Skin of body (tissue), 3 donors: ENCODE measurements at places on chromosomes 13 and 19. TPM values are rescaled to one million over a fixed set of nuclear protein-coding genes. Genes with fewer than 3 reads are reported as not detected.

DNA sequence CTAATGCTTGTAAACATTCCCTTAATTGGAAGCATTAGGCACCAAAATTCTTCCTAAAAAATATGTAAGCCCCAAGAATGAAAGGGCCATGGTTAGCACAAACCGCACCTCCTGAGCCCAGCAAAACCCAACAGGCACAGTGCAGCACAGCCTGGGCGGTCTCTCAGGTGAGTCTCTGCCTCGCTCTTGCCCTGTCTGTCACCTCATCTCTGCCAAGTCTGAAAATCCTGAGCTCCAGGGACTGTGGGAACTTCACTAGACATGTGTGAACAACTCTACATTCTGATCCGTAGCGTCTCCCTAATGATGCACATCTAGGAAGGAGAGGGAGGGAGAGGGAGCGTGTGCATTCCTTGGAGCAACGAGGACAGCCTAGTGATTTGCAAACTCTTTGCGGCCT, 88.8 kb upstream of the GJB6 start:
- DNase-seq: no peak

DACT3 gene
- total RNA-seq: 6.7 TPM

DNA sequence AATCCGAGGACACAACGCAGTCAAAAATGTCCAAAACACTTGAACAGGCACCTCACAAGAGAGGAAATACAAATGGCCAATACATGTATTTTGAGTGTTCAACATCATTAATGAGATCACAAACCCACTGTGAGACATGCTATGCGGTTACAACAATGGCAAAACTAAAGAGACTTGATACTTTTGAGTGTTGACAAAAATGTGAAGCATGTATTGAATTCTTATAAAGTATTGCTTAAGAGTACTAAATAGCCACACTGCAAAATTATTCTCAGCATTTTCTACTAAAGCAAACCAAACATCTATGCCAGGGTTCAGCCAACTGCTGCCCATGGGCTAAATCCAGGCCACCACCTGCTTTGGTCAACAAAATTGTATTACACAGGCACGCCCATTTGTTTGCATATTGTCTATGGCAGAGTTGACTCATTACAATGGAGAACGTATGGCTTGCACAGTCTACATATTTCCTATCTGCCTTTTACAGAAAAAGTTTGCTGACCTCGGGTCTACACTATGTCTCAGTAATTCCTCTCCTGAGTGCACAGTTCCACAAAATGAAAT, 135.3 kb downstream of the B3GLCT start:
- DNase-seq: no peak

IFNL4 gene
- not detected for total RNA-seq

GRCh38 chr13:105069106-105069505, 1466.4 kb downstream of the EFNB2 start:
- no peak for DNase-seq

GRCh38 chr13:33799950-33800592, 17.9 kb upstream of the RFC3 start:
- DNase-seq: peak; percentile 62

DNA sequence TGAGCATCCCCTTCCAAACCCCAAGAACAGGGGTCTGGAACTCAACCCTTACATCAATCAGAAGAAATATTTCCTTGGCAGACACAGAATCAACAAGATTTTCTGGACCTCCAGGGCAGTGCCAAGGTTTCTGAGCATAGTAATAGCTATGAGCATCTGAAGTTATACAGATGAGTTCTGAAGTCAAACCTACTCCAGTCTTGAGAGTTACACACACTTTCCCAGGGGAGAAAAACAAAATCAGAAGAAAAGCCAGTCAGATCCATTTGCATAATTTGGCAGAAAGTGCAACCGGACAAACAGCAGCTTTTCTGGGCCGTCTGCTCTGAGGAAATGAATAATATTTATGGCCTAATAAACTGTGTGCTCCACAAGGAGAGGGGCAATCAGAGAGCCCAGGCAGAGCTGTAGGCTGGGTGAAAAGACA, 93.1 kb downstream of the KL start:
- peak; percentile 15 for DNase-seq

GRCh38 chr13:32178763-32179162, 136.4 kb downstream of the ZAR1L start:
- DNase-seq: no peak

DNA sequence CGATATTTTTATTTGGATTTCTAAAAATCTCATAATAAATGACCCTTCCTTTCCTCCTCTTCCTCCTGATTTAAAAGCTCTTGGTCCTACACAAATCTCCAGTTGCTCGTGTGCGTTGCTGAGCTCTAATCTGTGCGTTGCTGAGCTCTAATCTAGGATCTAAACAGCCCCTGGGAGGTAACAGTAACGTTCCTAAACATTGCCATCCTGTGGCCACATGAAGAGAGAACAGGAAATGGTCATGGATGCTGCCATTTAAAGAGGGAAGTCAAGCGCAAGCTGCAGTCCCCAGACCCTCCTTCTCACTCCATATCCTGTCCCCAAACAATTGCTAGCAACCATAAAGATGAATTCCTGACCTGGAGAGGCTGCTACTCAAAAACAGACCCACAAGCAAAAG, 170.8 kb downstream of the NUFIP1 start:
- DNase-seq: no peak

DNA sequence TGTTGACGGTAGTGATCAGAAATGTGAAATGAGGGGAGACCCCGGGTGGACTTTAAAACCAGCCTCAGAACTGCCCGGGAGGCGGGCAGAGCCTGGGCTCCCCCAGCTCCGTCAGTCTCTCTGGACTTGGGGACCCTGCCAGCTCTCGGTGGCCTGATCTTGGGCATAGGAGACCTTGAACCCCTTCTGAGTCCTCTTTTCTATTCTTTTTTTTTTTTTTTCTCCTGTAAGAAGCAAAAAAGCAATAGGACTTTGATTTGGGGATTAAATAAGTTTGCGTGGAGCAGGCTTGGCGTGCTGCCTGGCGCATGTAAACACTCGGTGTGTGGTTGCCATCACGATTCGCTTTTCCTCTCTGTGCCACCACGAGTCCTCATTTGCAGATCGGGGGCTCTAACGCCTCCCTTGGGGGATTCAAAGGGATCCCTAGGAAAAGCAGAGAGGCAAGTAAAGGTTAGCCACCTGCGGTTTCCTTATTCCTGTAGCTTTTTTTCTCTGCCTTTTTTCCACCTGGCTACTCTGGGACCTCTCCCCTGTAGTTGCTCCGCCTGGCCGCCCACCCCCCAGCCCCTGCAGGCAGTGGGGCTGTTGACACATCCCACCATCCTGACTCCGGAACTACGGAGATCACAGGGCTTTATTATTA, 1.3 kb downstream of the SAFB start:
- peak; percentile 30 for DNase-seq

DNA sequence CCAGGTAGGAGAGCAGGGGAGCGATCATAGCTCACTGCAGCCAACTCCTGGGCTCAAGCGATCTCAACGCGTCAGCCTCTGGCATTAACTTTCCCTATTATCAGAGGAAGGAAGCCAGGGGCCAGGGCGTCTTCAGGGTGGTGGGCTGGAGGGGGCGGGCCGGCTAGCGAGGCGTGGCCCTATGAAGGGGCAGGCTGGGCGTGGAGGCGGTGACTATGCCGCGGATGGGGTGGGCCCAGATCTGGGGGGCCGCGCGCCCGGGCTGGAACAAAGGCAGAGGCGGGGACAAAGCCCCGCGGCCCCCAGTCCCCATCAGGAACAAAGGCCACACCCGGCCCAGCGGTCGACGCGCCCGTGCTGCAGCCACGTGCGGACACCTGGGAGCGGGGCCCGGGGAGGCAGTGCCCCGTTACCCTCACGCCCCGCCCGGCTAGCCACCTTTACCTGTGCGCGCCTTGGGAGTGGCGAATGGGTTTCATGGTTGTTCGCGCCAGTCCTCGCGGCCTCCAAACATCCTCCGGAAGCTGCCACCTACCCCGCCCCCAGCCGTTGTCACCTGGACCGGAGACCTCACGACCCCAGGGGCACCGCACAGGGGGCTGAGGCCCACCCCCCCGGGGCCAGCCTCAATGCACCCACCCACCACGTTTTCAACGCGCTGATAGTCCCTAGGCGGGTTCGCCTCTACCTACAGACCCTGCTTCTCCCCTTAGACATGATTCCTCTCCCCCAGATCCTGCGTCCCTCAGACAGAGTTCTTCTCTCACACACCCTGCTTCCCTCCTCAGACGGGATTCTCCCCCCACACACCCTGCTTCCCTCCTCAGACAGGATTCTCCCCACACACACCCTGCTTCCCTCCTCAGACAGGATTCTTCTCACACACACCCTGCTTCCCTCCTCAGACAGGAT, 5.4 kb upstream of the TRIM28 start:
- peak; percentile 55 for DNase-seq

DNA sequence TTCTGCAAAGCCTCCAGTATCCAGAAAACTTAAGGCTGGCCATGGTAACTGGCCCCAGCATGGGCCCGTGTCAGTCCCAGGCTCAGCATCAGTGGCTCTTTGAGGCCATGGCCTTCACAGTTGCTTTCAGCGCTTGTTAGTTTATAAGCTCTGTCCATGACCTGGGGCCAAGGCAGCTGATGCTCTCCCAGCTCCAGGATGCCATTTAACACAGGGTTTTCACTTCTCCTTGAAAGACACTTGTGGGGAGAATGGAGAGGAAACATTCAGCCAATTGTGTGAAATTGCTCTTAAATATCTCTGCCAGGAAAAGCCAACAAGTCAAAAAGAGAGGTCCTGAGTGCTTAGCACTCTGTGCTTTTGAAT, 321.3 kb downstream of the FOXO1 start:
- no peak for DNase-seq

- DNase-seq: no peak
Measured at GRCh38 chr13:93116809-93117208, 109.8 kb upstream of the GPC6 start.

KLHL26 gene
- total RNA-seq: 2.1 TPM

DNA sequence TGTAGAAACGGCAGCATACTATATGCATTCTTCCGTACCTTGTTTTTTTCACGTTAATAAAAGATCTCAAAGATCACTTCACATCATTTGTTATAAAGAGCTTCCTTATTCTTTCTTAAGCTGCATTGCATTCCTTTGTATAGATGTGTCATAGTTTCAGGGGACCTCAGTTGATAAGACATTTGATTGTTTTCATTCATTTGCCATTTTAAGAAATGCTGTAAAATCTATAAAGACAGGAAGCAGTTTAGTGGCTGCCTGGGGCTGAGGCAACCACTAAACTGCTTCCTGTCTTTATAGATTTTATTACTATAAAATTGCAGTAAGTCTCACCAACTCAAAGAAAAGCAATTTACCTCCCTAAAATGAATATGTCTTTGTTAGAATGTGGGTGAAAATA, 59.4 kb downstream of the ZDHHC20 start:
- DNase-seq: no peak

DNA sequence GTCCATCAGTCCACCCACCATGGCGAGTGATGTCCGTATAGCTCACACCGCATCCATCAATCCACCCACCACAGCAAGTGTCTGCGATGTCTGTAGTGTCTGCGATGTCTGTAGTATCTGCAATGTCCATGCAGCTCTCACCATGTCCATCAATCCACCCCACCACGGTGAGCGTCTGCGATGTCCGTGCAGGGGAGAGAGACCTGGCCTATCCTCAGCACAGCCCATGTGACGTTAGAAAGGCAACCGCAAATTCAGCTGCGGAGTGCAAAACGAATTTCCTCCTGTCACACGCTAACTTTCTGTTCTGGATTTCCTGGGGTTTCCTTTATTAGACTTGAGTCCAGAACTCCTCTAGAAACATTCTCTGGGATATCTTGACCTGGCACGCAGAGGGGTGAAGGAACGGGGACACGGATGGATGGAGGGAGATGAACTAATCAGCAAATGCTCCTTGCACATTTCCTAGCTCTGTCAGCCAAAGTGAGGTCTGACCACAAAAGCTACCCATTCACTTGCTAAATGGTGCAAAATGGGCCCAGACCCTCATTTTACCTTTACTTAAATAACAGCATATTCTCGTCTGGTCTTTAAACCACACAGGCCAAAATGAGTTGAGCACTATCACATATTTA, 18.3 kb downstream of the RASA3 start:
- DNase-seq: no peak

- no peak for DNase-seq
Measured at GRCh38 chr13:22189176-22190048, 518.5 kb downstream of the FGF9 start.

DNA sequence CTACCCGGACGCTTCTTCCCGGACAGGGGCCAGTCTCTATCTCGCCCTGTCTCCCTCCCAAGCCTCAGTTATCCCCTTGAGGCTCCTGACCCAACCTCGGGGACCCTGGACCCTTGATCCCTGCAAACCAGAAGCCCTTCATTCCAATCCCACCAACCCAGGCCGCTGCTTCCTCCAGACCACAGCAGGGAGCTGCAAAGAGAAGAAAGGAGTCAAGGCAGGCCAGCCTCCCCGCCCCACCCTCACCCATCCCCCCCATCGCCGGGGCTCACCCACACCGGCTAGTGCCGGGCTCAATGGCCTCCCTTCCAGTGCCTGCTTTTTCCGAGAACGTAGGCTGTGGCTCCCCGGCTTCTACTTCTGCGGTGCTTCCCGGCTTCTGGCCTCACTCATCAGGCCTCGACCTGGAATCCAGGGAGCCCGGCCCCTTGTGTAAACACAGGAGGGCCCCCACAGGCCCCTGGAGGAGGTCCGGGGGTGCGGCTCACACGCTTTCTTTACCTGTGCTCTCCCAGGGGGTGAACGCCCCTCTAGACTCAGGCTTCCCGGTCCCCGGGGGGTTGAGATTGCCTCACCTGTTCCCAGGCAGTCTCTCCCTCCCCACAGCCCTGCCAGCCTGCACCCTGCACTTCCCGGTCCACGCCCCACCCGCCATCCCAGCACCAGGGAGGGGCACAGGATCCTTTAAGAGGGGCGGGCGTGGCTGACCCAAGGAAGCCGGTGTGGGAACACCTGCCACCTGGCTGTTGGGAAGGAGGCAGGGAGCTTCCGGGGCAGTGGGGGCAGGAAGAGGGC, at the start of gene FAM83E:
Gene FAM83E (minus strand): TSS at position 641 of the 795 bp plus-strand sequence. CDS start 1,704 bp downstream, outside the sequence.
- no peak for DNase-seq

DNA sequence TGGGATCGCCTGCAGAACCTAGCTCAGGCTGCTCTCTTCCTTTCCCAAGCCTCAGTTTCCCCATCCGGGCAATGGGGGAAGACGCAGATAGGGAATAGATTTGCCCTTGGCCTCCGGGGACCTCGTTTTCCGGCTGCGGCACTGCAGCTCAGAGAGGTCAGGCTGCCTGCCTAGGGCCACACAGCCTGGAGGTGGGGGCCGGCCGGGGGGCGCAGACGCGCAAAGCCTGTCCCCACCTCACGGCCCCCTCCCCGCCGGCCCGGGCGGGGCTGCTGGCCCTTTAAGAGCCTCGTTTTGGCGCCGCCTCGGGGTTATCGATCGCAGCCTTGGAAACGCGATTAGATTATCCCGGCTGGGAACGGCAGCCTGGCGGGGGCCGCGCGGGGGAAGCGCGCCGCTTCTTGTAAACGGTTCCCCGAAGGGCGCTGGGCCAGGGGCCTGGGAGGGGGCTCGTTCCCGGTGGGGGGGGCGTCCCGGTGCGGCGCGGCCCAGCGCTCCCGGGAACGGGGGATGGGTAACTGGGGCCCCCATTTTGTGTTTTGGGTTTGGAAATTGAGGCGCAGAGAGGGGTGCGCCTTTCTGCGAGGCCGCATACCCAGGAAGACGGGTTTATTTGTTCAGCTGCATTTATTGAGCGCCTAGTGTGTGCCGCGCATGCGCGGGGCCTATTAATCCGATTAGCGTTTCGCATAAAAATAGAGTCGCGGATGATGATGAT, 23.4 kb upstream of the TCF3 start:
- no peak for DNase-seq

- DNase-seq: no peak
Measured at GRCh38 chr19:18045307-18046050, 37.5 kb downstream of the ARRDC2 start.
